ENCODE measurements at places on chromosomes 6 and 20.

DNA sequence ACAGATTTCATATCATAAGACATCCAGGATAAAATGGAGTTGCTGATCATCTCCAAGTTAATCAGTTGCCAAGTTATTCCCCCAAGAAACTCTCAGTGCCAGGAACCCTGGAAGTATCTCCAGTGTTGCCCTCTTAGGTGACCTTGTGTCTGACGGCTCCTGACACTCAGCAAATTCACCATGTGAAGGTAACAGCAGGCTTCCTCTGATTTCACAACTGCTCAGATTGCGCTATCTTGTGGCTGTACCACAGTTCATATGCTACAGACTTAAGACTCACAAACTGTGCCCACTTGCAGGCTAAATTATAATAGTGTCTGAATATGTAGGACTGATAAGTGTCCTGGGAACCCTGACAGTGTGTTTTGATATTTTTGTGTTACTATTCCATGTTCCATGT is 186.6 kb upstream of the OPRM1 start:
- DNase-seq, result no peak

- no peak for DNase-seq
Observed at GRCh38 chr6:152310371-152310954, 326.7 kb downstream of the SYNE1 start.

GRCh38 chr6:130252527-130253237 is 29.9 kb upstream of the SAMD3 start:
- DNase-seq, result no peak

GRCh38 chr6:127967708-127968107 is 66.8 kb upstream of the THEMIS start:
- DNase-seq, result no peak

DNA sequence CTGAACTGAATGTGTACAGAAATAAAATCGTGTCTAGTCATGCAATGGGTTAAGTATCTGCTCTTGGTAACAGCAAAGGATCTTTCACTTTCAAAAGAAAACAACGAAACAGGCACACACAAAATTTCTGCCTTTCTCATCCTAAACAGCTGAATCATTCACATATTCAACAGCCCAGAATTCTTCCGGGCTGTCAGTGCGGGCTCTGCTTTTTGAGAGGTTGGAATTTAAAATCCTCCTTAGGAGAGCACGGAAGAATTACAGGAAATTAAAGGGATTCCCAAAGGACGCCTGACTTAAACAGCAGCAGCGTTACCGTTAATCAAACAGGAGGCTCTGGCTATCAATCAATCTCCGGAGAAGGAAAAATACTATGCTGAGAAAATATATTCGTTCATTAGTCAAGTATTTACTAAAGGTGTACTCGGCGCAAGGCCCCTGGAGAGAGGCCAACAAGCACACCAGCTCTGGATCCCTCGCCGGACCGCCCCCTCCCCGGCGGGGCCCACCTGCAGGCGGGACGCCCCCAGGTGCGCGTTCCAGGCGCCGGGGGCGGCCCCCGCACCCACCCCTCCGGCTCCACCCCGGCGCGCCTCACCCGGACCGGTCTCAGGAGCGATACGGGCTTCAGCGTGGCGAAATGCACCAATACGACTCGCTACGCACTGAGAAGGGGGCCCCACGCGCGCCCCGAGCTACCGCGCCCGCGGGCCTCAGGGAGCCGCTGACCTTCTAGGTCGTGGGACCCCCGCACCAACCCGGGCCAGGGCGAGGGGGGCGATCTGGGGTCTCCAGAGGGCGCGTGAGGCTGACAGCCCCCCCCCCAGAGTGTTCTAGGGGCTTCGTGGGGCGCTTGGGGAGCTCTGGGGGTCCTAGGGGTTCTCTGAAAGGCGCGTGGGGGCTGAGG is 1.0 kb downstream of the NAPB start:
- DNase-seq, result peak; percentile 32

GRCh38 chr6:31705931-31706330 is 735 bp upstream of the LY6G6F start:
- DNase-seq, result no peak

GRCh38 chr6:168417191-168417590 is 23.8 kb upstream of the SMOC2 start:
- DNase-seq, result no peak

DNA sequence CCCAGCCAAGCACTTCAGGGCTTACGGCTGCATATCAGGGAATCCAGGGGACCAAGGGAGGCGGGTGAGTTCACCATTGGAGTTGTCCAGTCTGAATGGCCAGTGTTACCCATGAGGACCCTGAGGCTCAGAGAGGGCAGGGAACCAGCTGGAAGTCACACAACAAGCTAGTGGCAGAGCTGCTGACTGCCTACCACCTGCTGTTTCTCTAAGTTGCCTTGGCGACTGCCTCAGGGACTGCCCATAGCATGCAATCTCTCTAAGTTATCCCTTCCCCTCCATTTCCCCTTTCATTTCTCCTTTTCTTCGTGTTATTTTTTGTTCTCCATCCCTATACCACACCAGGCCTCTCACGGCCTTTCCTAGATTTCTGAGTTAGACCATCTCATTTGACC is 71.8 kb upstream of the SIRPA start:
- DNase-seq, result no peak

DNA sequence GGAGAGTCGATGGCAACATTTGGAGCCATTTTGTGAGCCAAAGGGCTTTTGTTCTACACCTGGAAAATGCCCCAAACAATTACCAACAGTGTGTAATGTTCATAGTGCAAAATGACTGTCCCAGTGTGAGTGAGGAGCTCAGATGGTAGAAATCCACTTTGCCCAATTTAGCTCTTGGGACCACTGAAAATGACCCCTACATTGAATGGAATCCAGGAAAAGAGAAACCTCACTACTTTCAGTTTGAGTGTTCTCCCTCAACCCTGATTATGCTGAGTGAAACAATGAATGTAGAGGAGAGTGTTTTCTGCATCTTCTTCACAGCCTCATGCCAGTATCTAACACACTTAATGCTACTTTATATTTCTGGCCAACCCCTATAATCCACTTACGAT is 84.9 kb upstream of the NRN1 start:
- no peak for DNase-seq

All from anterior cingulate cortex (tissue), 58 donors.